Thyroid gland (tissue), 4 donors: ENCODE measurements at places on chromosomes 11 and 22. TPM values are rescaled to one million over a fixed set of nuclear protein-coding genes. Genes with fewer than 3 reads are reported as not detected.

- no peak for DNase-seq
These were observed 11.9 kb upstream of the ARHGAP42 start for GRCh38 chr11:100675115-100675650.

GRCh38 chr11:41519696-41520095 is 60.2 kb upstream of the LRRC4C start:
- DNase-seq = no peak

DNA sequence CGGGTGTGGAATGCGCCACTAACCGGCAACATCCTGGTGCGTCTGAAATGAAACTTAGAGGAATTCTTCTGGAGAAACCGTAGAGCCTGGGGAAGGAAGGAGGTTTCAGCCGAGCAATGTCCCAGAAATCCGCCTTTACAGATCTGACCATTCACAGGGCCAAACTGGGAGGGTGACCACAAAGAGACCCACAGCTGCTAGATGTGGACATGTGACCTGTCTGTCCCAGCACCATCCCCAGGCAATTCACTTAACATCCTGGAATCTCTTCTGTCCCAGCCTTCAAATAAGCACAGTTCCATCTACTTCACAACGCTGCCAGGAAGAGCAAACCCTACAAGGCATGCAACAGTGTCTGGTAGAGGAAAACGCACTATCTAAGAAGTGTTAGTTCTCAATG is 9.8 kb downstream of the MCAT start:
- DNase-seq = no peak

DNA sequence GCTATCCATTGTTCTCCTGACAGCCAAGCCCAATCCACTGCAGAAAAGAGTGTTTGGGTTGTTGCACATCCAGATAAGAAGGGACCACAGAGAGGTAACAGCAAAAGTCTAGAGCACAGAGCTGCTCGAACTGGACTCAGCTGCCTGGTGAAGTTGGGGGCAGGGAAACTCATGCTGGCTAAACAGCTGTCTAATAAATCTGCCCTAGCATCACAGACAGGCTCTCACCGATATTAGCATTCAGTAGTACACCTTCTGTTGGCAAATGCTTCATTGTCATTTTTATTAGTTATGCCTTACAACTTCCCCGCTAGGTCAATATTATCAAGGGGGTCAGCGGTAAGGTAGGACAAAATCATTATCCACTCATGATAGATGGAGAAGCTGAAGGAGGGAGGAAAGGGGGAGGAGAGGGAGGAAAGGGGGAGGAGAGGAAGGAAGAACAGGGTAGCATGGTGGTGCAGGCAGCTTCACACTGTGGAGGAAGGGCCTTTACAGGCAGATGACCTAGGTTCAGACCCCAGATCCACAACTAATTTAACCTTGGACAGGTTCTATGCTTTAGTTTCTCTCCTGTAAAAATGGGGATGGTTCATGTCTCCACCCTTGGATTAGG is 102.7 kb downstream of the LARGE1 start:
- no peak for DNase-seq

GRCh38 chr11:74646215-74646614 is 53.8 kb downstream of the POLD3 start:
- DNase-seq = no peak

- DNase-seq = no peak
These were observed 136.5 kb downstream of the ATG16L2 start for GRCh38 chr11:72950685-72951084.

- peak; percentile 41 for DNase-seq
These were observed 759 bp downstream of the CPT1A start for GRCh38 chr11:68840661-68841653.

DNA sequence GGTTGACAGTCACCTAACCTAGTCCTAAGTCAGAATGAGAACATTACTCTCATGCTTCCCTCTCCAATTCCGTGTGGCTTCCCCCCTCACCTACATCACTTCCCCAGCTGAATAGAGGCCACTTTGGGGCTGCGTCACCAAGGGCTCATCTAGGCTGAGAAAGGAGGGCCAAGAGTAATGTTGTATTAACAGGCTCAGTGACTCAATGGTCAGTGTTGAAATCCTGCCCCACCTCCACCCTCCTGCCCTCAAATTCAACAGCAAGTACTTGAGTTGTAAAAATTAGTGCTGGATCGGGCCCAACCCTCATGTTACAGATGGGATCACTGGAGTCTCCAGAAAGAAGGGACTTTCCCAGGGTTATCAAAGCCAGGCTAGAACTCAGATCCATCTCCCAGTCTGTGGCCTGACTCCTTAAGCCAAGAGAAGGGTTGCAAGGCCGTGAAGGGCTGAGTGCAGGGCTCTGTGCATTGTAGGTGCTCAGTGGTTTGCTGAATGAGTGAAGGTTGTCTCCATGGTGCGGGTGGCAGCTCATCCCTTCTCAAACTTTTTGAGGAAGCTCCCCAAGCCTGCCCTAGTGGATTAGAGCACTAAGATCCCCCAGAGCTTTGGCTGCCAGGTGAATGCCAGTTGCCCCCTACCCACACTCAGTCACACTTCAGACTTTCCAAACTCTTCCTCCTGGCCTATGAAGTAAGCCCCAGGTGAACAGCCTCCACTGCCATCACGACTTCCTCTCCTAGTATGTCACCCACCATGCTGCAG is 3.2 kb downstream of the DGAT2 start:
- peak; percentile 84 for DNase-seq

DNA sequence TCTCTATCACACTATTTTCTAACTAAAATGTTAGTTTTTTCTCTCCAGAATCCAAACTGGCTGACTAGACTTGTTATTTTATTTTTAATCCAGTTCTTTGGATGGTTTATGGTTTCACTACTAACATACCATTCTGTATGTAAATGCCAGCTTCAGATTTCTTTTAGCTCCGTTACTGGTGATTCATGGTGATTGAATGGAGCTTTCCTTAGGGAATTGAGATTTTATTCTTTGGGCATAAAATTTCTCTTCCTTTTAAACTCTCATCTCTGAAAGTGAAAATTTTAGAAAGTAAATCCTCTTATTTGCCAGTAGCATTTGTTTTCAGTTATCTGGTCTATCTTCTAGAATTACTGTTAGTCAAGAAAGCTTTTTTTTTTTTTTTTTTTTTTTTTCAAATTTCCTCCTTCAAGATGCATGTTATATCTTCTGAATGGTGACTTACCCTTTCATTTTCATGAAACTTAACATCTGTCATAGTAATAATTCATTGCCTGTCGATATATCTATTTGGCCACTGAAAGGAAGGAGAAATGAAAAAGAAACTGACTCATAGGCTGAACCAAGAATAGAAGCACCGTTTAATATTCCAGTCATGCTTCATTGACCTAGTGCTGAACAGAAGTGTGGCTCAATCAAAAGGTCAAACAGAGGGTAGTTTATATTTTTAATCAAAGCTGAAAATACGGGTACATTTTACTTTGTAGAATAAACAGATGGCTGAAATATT is 6.4 kb downstream of the ENDOD1 start:
- no peak for DNase-seq

- no peak for DNase-seq
These were observed 44.5 kb downstream of the SOX6 start for GRCh38 chr11:16311831-16312230.

DNA sequence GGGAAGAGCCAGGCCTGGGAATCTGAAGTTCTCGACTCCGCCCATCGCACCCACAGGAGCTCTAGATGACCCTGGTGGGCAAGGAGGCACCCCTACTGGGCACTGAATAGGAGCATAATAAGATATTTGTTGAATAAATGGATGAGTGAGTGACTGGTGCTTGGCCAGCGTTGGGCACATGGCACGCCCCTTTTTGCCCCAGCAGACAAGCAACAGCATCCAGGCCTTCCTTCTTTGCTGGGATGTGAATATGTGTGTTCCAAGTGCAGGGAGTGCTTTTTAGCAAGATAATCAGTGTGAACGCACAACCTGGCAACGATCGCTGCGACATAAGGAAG is 443 bp upstream of the CELF1 start:
- no peak for DNase-seq

GRCh38 chr22:41362615-41363014 is 19.1 kb upstream of the TEF start:
- no peak for DNase-seq

The MB gene
- 0.45 TPM for total RNA-seq

The SYT9 gene
- 1.7 TPM for total RNA-seq

The BDNF gene
- total RNA-seq = 0.88 TPM
